ENCODE measurements at places on chromosomes 4 and X. TPM values are rescaled to one million over a fixed set of nuclear protein-coding genes. Genes with fewer than 3 reads are reported as not detected.

CLNK gene
- 0.49 TPM for total RNA-seq

GRCh38 chr4:87375719-87376291 lies 15.2 kb downstream of the HSD17B11 start:
- peak; percentile 60 for DNase-seq

DNA sequence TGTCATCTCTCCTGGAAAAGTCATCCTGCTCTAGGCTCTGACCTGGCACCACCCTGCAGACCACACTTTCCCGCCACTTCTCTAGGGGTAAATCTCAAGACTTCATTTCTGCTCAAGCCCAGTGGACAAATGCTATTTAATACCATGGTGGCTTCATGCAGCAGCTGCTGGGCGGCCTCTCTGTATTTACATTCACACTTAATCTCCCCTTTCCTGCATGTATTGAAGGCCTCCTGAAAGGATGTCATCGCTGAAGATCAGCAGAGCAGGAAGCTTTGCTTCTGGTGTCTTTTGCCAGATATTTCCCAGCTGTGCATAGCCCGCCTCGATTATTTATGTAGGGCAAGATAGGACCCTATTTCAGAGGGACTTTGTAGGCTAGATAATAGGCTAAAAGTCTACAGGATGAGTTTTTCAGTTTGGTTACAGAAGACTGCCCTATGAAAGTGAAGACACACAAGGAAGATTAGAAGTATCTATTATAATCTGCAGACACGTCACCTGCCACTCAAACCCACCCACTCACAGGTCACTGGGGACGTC lies 17.2 kb downstream of the PROM1 start:
- DNase-seq = no peak

GRCh38 chr4:112975567-112976355 lies 73.7 kb upstream of the ANK2 start:
- DNase-seq = no peak

- DNase-seq = no peak
These were observed 113.0 kb downstream of the DTHD1 start for GRCh38 chr4:36394352-36394903.

DNA sequence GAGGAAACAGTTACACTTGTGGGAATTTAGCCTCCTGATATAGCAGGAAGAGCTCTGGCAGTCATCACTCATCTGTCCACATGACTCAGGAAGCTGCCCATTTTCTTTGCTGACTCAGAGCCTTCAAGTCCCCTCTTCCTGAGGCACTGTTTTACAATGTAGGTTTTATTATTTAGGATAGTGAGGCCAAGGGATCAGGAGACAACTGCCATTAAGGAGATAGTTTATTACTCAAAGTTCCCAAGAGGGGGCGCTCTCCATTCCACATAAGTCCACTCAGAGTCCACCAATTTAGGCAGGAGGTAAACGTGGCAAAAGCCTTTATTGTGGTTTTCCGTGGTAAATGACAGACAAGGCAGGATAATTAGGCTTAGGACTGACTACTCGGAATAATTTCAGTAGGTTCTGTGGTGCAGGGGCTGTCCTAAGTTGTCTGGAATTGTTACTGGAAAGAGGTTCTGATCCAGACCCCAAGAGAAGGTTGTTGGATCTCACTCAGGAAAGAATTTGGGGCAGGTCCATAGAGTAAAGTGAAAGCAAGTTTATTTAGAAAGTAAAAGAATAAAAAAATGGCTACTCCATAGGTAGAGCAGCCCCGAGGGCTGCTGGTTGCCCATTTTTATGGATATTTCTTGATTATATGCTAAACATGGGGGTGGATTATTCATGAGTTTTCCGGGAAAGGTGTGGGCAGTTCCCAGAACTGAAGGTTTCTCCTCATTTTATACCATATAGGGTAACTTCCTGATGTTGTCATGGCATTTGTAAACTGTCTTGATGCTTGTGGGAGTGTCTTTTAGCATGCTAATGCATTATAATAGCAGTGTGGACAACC lies 96.0 kb upstream of the RAB40AL start:
- no peak for DNase-seq

Data from B cell (primary cell).